Stimulated activated CD8-positive, alpha-beta memory T cell treated with anti-CD3 and anti-CD28 coated beads, Interleukin-4, amount 100 ng/mL, for 4 hours (primary cell): ENCODE measurements at places on chromosomes 2 and 18.

DNA sequence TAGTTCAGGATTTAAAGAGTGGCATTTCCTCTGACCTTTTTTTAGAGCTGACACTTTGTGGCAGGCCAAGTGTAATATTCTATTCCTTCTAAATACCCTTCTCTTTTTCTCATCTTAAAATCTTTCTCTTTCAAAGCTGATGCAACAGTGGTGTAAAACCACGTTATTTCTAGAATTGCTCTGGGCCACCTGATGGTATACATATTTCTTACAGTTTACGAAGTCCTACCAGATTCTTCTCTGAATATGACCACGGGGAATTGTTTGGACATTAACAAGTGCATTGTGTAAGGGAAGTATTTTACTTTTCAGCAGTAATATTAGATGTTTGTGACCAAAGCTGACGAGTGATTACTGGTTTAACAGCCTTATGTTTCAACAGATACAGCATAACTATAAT, 109.9 kb downstream of the PTPRM start:
- no peak for DNase-seq

- DNase-seq, result no peak
Observed at GRCh38 chr2:36512705-36513104, 85.3 kb downstream of the FEZ2 start.

DNA sequence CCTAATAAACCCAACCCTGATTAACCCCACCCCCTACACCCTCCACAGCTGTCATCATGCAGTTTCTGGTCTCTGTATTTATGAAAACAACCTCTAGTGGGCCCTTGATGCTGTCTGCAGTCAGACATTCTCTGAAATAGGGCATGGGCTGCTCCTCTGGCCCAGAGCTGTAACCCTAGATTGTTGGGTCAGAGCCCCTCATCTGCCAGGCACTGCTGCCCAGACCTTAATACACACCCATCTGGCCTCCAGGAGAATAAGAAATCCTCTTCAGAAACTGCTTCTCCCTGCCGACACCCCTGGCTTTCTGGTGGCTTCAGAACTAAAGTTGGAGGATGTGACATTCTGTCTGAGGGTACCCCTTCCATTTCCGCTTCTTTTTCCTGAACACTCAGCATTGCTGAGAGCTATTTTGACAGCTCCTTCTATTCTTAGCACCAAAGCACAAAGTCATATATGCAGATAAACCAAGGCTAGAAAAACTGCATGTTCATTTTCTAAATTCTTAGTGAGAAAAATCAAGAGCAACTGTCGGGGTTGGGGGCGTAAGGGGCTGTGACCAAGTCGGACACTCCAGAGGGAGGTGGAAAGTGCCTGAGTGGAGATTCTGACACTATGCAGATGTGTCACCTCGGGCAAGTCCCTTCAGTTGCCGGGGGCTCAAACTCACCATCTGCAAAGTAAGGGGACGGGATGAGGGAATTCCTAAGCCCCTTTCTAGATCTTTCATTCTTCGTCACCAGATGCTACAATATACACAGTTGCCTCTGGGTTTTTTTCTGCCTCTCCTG, 28.7 kb downstream of the SRSF7 start:
- peak; percentile 38 for DNase-seq

DNA sequence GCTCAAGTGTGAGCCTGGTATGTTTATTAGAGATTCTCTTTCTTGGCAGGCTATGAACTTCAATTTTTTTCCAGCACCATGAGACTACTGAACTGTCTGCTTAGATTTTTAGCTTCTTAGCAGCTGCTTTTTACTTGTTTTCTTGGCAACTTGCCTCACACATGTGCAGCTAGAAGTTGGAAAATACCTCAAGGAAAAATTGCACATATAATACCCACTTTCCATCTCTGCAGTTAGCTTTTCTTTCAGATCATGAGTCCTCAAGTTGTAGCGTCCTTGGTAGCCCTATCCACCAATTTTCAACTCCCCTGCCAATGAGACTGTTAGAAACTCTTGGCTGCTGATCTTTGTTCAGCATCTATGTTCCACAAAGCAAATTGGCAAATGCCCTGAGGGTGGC, 302.1 kb downstream of the HRH4 start:
- DNase-seq, result no peak

GRCh38 chr18:63299837-63300745, 19.5 kb downstream of the BCL2 start:
- DNase-seq, result no peak

- DNase-seq, result no peak
Observed at GRCh38 chr2:20333738-20334137, 16.9 kb downstream of the PUM2 start.

DNA sequence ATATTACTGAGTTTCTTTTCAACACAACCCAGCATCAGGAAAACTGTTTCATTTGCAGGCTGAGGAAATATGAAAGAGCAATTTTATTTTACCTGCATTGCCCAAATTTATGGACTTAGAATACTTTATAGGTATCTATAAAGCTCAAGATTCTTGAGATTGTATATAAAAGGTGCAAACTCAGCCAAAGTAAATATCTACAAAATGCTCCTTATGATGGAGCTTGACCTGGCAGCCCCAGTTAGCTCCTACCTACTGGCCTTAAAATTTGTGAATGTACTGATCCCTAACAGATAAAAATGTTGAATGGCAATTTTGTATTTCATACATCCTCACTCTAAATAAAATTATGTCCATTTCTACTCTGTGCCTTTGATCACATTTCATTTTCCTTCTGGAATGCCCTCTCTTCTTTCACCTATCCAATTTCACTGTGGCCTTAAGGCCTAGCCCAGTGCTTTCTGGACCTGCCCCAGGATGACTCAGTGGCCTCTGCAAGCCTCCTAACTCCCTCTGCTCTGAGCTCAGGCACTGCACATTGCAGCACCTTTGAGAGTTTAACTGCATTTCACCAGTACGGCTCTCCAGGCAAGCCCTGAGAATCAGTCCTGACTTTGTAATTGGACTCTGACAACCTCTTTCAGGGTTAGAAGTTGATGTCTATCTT, 125.9 kb downstream of the ANTXR1 start:
- no peak for DNase-seq

- no peak for DNase-seq
Observed at GRCh38 chr2:213627054-213627710, 342.9 kb downstream of the SPAG16 start.

- no peak for DNase-seq
Observed at GRCh38 chr2:37154785-37155184, 2.0 kb downstream of the EIF2AK2 start.

- DNase-seq, result no peak
Observed at GRCh38 chr2:186105016-186105724, 366.6 kb downstream of the FSIP2 start.

GRCh38 chr2:234836271-234836670, 115.5 kb upstream of the SH3BP4 start:
- no peak for DNase-seq

- no peak for DNase-seq
Observed at GRCh38 chr2:109209412-109209811, 80.4 kb downstream of the SH3RF3 start.

GRCh38 chr2:98643496-98644100, 35.2 kb downstream of the UNC50 start:
- no peak for DNase-seq

DNA sequence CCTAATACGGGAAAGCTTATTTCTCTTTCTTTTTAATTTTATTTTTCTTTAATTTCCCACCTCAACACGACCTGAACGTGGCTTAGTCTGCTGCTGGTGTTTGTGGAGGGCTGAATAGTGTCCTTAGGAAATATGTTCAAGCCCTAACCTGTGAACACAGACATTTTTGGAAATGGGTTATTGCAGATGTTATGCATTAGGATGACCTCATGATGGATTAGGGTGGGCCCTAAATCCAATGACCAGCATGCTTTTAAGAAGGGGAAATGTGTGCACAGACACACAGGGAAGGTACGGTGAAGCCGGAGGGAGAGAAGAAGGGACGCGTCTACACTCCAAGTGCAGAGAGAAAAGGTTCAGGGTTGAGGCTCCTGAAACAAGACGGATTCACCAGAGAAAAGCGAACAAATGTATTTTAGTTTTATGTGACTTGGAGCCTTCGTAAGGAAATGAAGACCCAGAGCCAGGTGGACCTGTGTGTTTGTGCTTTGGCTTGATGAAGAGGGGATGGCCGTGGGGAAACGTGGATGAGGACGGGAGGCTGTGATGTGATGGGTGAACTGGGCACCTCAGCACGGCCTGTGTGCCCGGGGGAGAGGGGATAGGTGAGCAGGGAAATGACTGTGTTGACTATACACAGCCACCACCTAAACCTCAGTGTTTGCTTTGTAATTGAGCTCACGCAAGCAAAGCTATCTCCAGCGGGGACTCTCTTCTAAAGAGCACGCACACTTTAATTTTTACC, 37.5 kb downstream of the RTP5 start:
- no peak for DNase-seq

DNA sequence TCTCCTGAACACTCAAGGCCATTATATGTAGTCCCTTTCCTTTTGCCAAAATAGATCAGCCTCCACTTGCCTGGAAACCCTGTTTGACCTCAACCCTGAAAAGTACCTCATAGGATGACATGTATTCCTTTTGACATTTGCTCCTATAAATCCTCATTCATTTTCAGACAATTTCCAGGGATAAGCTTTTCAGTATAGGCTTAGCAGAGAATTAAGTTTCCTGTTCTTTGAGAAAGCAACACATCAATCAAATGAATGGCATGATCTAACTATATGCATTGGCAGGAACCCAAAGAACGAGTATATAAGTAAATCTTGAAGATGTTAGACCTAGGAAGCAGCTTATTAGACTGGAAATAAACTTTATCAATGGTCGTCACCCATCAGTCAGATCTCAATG, 483.0 kb downstream of the CCDC85A start:
- no peak for DNase-seq

DNA sequence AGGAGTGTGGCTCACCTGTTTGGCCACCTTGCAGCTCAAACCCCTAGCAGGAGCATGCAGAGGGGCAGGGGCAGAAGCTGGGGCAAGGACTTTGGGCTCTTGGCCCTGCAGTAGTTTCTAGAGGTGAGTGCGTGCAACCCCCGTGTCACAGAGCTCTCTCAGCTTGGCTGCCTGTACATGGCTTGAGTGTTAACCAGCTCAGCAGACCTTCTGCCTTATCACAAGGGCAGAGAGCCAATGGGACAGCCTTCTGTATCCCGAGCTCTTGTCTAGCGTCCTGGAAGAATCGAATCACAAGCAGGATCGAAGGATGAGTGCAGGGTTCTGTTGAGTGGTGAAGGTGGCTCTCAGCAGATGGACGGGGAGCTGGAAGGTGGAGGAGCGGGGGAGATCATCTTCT, 120.3 kb upstream of the TMEM18 start:
- no peak for DNase-seq
